ENCODE measurements at places on chromosomes 13 and 19.

GRCh38 chr19:34229721-34230120, 24.6 kb upstream of the GARRE1 start:
- DNase-seq: no peak

DNA sequence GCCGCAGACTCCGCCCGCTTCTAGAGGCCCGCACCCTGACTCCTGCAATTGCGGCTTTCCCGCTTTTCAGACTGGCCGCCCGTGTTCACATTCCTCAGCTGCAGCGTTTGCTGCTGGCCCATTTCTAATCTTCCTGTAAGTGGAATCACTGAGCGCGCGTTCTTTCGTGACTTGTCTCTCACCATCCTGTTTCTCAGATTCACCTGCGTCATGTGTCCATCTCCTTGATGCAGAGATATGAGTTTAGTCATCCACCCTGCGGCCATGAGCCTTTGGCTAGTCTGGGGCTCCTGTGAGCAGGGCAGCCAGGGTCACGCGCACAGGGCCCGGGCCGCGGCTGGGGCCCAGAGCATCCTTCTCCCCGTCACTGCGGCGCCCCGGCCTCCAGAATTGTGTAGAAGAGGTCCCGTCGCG, 110.0 kb downstream of the CRYL1 start:
- no peak for DNase-seq

GRCh38 chr13:21747456-21747855, 76.6 kb downstream of the FGF9 start:
- DNase-seq: no peak

DNA sequence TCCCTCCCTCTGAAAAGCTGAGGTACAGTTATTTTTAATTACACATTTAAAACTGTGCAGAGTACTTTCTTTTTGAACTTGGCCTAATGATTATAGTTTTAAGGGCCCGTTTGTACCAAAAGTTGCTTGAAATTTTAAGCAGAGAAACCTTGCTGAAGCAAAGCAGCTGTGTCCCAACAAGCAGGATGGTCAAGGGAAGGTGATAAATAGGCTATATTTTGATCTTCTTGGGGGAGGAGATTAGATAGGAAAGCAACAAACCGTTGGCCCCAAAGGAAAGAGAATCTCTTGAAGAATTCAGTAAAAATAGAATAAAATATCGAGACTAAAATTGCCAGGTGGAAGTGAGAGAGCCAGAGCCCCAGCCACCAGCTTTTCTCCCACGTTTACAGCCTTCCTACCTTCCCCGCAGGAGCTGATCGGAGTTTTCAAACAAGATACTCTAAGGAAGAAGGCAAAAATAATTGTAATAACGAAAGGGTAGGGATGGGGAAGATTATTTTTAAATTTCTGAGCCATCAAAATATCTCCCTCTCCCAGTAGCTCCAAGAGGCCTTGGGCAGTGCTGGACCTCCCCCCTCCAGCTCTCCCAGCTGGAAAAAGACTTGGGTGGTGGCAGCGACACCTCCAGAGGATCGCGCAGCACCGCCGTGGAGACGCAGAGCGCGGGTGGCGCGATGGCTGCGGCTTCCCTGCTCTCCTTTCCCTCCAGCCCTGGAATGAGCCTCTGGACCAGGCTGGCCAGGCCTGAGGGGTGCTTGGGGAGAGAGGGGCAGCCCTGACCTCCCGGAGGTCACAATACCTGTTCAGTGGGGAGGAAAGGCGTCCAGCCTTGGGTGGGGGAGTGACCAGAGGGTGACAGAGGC, 5.8 kb downstream of the ZIC2 start:
- no peak for DNase-seq

All from HCEC 1CT (cell line).